Naive thymus-derived CD4-positive, alpha-beta T cell (primary cell): ENCODE measurements at places on chromosomes 2 and 18.

GRCh38 chr2:731711-732110 lies 54.5 kb upstream of the TMEM18 start:
- DNase-seq = no peak

GRCh38 chr2:178882666-178883440 lies 75.6 kb upstream of the TTN start:
- DNase-seq = no peak

DNA sequence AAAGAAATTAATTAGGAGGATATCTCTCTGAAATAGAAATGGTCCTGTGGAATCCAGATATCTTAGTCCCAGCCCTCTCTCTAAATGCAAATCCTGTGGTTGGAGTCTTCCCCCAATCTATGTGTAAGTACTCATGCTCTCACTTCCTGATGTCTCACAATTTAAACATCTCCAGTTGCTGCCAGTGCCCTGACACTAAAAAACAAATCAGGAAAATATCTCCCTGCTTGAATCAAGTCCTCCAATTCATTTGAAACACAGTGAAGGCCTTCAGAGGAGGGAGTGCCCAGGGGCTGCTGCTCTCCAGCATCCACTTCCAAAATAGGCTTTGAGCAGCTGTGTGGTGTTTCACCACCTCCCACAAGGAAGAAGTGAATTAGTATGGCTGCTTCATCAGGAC lies 413.8 kb downstream of the RAD51AP2 start:
- no peak for DNase-seq

DNA sequence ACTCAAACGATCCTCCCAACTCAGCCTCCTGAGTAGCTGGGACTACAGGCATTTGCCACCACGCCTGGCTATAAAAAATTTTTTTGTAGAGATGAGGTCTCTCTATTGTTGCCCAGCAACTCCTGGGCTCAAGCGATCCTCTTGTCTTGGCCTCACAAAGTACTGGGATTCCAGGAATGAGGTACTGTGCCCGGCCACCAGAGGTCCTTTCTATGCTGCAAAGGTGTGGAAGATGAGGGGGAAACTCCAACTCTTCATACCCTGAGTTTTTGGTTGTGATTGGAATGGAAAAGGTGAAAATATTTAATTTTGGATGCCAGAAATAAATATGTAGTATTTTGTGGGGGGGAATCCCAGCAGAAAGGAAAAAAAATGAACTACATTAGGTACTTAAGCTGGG lies 36.0 kb downstream of the MRPL33 start:
- DNase-seq = no peak

DNA sequence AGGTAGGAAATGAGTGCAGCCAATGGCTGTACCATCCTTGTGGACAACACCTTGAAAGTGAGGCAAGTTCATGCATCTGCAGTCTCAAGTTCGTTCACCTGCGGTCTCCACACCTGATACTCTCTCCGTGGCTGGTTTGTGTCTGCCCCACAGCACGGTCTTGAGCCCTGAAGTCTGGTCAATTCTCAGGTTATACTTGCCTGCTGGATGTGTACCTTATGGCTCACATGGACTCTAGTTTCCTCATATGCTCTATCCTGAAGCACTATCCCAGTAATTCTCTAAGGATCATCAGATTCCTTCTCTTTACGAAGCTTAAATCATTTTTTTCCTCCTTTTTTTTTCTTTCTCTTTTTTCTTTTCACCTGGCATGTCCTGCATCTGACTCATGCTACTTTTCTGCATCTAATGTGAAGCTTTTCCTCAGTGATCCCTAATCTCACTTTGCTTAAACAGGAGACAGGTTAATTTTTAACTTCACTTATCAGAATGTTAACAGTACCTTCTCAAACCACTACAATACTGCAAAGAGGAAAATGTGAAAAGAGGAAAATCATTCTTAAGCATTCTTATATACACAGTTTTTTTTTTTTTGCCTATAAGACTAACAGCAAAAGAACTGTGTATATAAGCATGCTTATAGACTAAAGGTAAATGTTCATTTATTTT lies 511.2 kb downstream of the SOX11 start:
- no peak for DNase-seq

DNA sequence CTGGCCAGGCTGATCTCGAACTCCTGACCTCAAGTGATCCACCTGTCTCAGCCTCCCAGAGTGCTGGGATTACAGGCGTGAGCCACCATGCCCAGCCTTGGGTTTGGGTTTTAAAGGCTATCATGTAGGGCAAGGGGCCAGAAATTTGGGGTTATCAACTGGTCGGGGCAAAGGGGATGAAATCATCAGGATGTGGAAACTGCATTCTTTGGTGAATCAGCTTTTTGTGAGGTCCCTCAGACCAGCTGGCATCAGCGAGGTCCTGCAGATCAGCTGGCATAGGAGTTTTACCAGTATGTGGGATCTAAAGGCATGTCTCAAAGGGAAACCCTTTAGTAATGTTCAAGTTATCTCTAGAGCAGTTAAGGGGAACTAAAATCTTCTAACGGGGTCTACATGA lies 6.4 kb upstream of the GEMIN6 start:
- no peak for DNase-seq

- DNase-seq = no peak
Observed at GRCh38 chr2:24045511-24046508, 1.4 kb downstream of the WDCP start.

DNA sequence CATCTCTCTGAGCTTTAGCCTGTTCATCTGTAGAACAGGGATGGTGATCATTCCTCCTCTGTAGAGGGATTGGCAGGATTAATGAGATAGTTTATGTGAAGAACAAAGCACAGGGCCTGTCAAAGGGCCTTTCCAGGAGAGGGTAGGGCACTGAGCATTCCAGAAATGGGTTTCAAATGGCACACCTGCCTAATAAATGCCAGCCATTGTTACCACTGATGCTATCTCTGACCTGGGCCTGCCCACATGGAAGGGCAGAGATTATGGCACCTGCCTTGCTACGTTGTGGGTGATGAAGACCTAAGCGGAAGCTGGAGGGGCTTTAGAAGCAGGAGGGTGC lies 31.0 kb upstream of the GMPPA start:
- no peak for DNase-seq

- no peak for DNase-seq
Observed at GRCh38 chr18:75830828-75831227, 403.3 kb upstream of the SMIM21 start.

DNA sequence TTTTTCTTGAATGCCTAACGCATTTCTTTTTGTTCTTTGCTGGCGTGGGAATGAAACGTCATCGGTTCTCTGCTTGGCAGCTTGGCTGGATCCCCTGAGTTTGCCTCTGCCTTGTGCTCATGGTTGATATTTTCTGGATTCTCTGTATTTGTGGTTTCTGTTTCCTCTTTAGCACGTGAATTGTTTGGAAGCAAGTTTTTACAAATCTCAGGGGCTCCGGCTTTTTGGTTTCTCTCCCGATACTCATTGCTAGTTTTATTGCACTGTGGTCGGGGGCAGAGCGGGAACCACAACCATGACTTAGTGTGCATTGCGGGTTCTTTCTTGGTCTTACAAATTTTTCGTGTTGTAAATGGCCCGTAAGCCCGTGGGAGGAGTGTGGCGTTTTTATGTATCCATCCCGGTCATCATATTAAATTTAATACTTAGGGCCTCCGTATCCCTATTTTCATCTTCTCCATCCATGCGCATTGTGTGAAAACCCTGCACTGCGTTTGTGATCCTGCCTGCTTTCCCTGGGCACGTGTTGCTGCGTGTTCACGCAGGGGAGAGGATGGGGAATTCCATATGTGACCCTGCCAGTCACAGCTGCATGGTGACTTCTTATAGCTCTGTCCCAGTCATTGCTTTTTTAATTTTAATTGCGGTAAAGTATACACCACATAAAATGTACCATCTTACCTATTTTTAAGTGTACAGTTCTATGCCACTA lies 9.4 kb downstream of the RAMP1 start:
- no peak for DNase-seq

- DNase-seq = no peak
Observed at GRCh38 chr18:7133181-7133580, 15.6 kb upstream of the LAMA1 start.

- DNase-seq = no peak
Observed at GRCh38 chr2:15738225-15738546, 146.5 kb downstream of the DDX1 start.

DNA sequence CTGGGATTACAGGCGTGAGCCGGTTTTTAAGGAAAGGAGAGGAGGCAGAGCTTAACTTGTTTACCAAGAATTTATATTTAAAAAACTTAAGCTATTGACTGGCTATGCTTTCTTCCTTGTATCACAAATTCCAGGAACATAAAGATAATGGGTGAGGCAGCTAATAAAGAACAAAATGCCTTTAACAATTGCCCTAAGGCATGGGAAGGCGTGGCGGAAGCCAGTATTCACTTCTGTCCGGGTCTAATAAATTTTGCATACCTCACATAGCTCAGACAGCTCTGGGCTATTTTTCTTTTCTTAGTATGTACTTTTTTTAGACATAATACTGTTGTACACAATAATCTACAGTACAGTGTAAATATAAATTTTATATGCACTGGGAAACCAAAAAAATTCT lies 1.0 kb upstream of the LDAH start:
- no peak for DNase-seq

DNA sequence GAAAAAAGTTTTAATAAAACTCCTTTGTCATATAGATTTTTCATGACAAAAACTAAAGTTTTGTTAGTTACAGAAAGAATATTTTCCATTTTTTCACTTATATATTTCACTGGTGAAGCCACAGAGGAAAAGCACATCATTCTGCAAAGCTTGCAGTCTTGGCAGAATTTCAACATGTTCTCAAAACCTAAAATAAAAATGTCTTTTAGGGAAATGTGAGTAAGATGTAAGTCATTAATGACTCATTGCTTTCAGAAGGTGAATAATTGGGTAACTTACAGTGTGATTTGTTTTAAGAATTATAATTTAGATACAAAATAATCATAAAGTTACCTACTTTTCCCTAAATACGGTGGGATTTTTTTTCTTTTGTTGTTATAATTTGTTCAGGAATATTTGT lies 43.4 kb upstream of the TNFRSF11A start:
- no peak for DNase-seq

DNA sequence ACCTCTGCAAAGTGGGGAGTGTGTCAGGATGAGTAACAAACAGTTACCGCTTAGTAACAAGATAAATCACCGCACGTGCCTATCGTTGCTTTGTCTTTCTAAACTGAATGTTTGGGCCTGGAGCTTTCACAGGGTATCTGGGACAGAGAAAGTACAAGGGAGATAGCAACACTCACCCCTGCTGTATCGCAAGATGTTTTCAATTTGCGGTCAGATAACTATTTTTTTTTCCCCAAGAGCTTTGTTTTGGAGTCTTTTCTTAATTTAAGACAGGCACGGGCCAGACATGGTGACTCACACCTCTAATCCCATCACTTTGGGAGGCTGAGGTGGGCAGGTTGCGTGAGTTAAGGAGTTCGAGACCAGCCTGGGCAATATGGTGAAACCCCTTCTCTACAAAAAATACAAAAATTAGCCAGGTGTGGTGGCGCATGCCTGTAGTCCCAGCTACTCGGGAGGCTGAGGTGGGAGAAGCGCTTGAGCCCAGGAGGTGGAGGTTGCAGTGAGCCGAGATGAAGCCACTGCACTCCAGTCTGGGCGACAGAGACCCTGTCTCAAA lies 146.6 kb downstream of the GBX2 start:
- no peak for DNase-seq

GRCh38 chr2:207950063-207950760 lies 75.1 kb downstream of the PLEKHM3 start:
- no peak for DNase-seq
